ENCODE measurements at places on chromosomes 5 and 9. TPM values are rescaled to one million over a fixed set of nuclear protein-coding genes. Genes with fewer than 3 reads are reported as not detected.

DNA sequence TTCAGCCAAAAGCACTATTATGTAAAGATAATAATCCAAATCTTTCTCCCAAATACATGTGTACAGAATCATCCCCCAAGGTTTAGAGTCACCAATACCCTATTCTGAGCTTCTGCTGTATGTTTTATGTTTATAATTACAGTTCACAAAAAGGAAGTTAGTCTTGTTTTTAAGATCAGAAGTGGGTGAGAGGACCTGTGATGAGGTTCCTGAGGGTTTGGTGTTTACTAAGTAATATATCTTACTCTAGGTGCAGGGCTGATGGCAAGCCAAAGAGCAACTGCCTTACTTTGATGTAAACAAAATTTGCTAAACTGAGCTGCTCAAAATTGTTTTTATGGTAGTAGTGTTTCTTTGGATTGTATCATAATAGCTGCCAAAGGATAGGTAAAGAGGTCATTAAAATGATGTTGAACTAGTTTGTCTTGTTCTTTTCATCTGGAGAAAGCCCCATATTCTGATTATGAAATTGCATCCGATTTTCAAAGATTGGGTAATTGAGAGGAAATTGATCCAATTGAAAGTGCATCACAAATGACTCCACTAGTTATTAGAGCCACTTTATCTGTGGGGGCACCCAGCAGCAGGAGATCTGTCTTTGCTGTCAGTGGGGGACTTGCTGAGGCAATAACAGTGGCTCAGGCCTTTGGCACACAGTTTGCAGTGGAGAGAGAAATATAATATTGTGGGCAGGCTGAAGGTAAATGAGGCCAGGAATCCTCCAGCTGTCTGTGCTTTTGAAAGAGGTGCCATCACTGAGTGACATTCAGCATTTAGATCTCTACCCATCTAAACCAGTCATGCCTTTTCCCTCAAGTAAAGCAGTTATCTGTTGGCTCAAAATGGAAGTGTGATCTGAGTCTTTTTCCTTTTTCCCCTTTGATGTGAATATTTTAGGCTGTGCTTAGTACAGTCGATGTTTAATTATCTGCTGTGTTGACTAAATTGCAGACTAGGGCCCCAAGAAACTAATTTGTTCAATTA lies 14.1 kb downstream of the TRIM32 start:
- peaks cover 35% of the 10 kb centered on the region for H3K36me3 ChIP-seq
- DNase-seq: no peak

DNA sequence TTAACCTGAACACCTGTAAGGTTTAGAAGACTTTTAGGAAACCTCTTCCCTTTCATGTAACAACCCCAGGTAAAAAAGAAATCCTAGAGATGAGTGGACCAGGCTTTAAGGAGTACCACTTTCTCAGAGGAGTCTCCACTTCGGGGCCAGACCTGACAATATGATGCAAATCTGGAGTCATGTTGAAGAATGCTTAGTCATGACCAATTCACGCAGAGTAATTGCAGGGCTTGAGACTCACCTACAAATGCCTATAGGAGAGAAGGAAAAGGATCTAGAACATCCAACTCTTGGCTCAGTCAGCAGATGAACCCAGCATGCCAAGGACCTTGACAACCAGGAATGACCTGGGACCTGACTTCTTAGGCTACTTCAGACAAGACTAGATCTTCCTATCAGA lies 235.4 kb downstream of the DOCK8 start:
- no peaks in the 10 kb centered on the region for H3K27me3 ChIP-seq
- H3K27ac ChIP-seq: peak overlapping the region; percentile 43
- no peak overlapping the region for H3K4me3 ChIP-seq
- no peak for DNase-seq
- peaks cover 17% of the 10 kb centered on the region for H3K36me3 ChIP-seq

GRCh38 chr5:15993334-15993733 lies 186.3 kb downstream of the MARCHF11 start:
- H3K27me3 ChIP-seq: no peaks in the 10 kb centered on the region
- H3K4me1 ChIP-seq: no peaks in the 10 kb centered on the region
- peaks cover 11% of the 10 kb centered on the region for H3K36me3 ChIP-seq
- H3K4me3 ChIP-seq: no peak overlapping the region
- no peak overlapping the region for H3K27ac ChIP-seq

DNA sequence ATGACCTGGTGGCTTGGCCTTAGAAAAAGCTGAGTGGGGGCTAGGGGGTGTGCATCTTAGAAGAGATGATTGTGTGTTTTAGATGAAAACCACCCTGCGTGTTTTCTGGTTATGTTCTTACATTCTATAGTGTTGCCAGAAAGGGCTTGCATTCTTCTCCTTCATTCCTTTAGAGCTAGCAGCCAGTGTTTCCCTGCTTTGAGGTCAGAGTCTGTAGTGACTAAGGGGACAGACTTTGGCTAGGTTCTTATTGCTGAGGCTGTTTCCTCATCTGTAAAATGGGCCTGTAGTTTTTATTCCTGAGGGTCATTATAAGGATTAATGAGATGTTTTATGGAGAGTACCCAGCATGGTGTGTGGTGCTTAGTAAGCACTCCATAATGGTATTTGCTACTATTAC lies 6.4 kb downstream of the MAST4 start:
- H3K36me3 ChIP-seq: no peaks in the 10 kb centered on the region
- H3K27ac ChIP-seq: no peak overlapping the region

DNA sequence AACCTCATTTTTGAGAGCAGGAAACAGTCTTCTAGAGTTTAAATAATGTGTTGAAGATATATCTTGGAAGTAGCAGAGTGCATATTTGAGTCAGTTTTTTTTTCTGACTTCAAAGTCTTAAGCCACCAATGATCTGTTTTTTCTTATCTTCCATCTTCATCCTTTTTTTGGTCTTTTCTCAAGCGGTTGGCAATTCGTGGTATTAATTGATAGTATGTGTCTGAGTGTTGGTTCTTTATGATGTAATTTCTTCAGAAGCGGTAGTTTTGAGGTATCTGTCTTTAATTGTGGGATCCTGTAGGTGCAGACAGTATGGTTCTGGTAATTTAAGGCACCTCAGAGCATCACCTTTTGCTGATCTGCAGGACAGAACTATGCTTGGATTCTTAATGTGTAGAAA lies 3.9 kb downstream of the CSNK1G3 start:
- H3K27ac ChIP-seq: peak overlapping the region; percentile 66
- no peak for DNase-seq
- peaks cover 84% of the 10 kb centered on the region for H3K4me1 ChIP-seq
- no peaks in the 10 kb centered on the region for H3K27me3 ChIP-seq
- peak overlapping the region; percentile 60 for H3K4me3 ChIP-seq
- peaks cover 9% of the 10 kb centered on the region for H3K36me3 ChIP-seq

- H3K4me3 ChIP-seq: no peak overlapping the region
- peaks cover 24% of the 10 kb centered on the region for H3K36me3 ChIP-seq
- H3K27ac ChIP-seq: peak overlapping the region; percentile 22
- no peaks in the 10 kb centered on the region for H3K27me3 ChIP-seq
- H3K4me1 ChIP-seq: peaks cover 61% of the 10 kb centered on the region
- DNase-seq: no peak
These were observed 165.3 kb downstream of the MAN2A1 start for GRCh38 chr5:109855056-109855455.

GRCh38 chr9:121216271-121216805 lies 14.7 kb upstream of the RAB14 start:
- no peaks in the 10 kb centered on the region for H3K27me3 ChIP-seq
- peaks cover 16% of the 10 kb centered on the region for H3K4me1 ChIP-seq
- no peak for DNase-seq
- H3K27ac ChIP-seq: peak overlapping the region; percentile 31

GRCh38 chr9:114694719-114695269 lies 12.8 kb upstream of the TEX48 start:
- peak overlapping the region; percentile 44 for H3K4me3 ChIP-seq
- peak overlapping the region; percentile 33 for H3K27ac ChIP-seq
- peak; percentile 56 for DNase-seq
- H3K27me3 ChIP-seq: no peaks in the 10 kb centered on the region
- H3K36me3 ChIP-seq: peaks cover 9% of the 10 kb centered on the region

DNA sequence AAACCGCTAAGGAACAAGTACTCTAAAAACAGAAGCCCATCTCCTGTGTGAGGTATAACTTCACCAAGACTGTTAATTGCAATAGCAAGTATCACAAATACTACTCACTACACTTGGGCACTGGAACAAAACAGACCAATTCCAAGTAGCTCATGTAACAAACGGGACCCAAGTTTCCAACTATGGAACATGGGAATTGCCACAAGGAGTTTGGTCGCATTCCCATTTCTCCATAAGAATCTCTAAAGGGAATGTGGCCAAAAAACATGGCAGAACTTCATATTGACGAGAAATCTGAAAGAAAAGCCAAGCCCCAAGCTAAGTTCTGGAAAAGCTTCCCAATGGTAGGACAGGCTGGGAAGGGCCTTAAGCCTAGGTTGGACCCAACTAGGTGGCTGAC lies 162.5 kb downstream of the MAPKAP1 start:
- no peaks in the 10 kb centered on the region for H3K27me3 ChIP-seq
- H3K27ac ChIP-seq: no peak overlapping the region
- no peak for DNase-seq
- H3K4me1 ChIP-seq: peaks cover 7% of the 10 kb centered on the region
- H3K36me3 ChIP-seq: peaks cover 2% of the 10 kb centered on the region

GRCh38 chr9:86670536-86670935 lies 276.8 kb downstream of the GAS1 start:
- no peaks in the 10 kb centered on the region for H3K27me3 ChIP-seq
- no peak overlapping the region for H3K4me3 ChIP-seq
- H3K27ac ChIP-seq: no peak overlapping the region
- H3K4me1 ChIP-seq: peaks cover 14% of the 10 kb centered on the region
- no peak for DNase-seq
- H3K36me3 ChIP-seq: peaks cover 3% of the 10 kb centered on the region

DNA sequence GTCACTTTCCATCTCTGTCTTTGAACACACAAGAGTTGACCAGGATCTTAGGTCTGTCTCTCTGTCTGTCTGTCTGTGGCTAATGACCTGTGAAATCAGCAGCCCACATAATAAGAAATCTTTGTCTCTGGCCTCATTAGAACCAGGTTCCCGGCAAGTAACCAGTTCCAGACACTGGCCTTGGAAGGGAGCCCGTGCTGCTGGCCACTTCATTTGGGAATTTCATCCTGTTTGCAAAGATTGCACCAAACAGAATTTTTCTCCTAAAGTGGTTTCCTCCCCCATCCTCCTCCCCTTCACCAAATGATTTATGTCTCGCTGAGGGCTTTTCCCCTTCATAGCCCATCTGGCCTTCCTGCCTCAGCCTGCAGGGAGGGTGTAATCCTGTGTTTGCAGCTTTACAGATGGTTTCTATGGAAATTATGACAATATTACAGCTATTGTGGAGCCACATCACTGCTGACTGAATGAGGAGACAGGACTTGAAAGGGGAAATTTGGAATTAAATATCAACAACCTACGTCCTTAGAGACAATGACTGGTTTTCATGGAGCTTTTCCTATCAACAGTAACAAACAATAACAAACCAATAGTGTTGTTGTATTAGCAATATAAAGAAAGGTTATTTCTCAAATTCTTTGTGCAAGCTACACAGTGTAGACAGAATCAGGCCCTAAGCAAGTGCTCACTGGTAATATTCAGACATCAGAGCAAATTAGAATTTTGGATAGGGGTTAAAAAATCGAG lies 25.7 kb downstream of the DPYSL3 start:
- DNase-seq: no peak
- H3K4me3 ChIP-seq: no peak overlapping the region
- peaks cover 8% of the 10 kb centered on the region for H3K27me3 ChIP-seq
- no peaks in the 10 kb centered on the region for H3K36me3 ChIP-seq
- no peak overlapping the region for H3K27ac ChIP-seq
- H3K4me1 ChIP-seq: no peaks in the 10 kb centered on the region

DNA sequence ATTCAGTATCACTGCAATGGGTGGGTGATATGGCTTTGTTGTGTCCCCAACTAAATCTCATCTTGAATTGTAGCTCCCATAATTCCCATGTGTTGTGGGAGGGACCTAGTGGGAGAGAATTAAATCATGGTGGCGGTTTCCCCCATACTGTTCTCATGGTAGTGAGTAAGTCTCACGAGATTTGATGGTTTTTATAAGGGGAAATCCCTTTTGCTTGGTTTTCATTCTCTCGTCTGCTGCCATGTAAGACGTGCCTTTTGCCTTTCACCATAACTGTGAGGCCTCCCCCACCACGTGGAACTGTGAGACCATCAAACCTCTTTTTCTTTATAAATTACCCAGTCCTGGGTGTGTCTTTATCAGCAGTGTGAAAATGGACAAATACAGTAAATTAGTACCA lies 9.5 kb upstream of the NANS start:
- peaks cover 49% of the 10 kb centered on the region for H3K4me1 ChIP-seq
- no peaks in the 10 kb centered on the region for H3K27me3 ChIP-seq
- no peak for DNase-seq

- H3K36me3 ChIP-seq: no peaks in the 10 kb centered on the region
- no peak for DNase-seq
- no peak overlapping the region for H3K27ac ChIP-seq
- H3K4me3 ChIP-seq: no peak overlapping the region
These were observed 40.5 kb downstream of the OLFM1 start for GRCh38 chr9:135127718-135128670.

- H3K4me3 ChIP-seq: no peak overlapping the region
- no peaks in the 10 kb centered on the region for H3K27me3 ChIP-seq
- H3K4me1 ChIP-seq: peaks cover 19% of the 10 kb centered on the region
- DNase-seq: no peak
- H3K36me3 ChIP-seq: peaks cover 23% of the 10 kb centered on the region
- H3K27ac ChIP-seq: peak overlapping the region; percentile 6
These were observed 58.2 kb downstream of the CCNH start for GRCh38 chr5:87354496-87354895.

DNA sequence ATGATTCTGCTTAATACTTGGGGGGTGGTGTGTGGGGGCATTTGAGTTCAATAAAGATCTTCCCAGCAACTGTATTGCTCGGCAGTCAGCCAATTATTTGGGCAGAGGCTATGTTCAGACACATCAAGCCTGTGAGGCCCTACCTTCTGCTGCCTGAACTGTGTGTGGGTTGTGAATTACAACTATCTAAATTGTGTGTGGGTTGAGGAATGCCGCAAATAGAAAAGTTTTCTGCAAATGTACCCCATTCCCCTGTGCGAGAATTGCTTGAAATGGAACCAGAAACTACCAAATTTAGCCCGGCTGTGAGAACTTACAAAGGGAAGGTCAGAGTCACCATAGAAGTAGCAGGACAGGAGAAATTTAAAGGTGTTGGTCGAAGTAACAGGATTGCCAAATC lies 360.0 kb upstream of the PIK3R1 start:
- no peaks in the 10 kb centered on the region for H3K27me3 ChIP-seq
- no peak overlapping the region for H3K4me3 ChIP-seq
- H3K27ac ChIP-seq: no peak overlapping the region
- DNase-seq: no peak

DNA sequence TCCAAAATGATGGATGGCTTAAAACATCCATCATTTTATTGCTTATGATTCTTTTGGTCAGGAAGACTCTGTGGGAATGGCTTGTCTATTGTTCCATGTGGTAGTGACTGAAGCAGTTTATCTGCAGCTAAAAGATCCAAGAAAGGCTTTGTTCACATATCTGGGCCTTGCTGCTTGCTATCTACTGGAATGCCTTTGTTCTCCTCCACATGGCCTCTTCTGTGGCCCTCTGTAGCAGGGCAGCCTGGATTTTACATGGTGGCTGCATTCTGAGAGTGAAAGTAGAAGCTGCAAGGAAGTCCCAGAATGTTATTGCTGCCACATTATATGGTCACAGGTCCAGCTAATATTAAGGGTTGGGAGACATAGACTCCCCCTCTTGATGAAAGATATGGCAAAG lies 35.1 kb downstream of the DMXL1 start:
- H3K4me3 ChIP-seq: no peak overlapping the region
- DNase-seq: no peak
- peaks cover 7% of the 10 kb centered on the region for H3K36me3 ChIP-seq

The ENTPD8 gene
- total RNA-seq: not detected

The SLC1A1 gene
- 0.23 TPM for total RNA-seq

The CRB2 gene
- not detected for total RNA-seq

The DOK3 gene
- total RNA-seq: 5.7 TPM

The CLPTM1L gene
- 78.6 TPM for total RNA-seq

The POLR3G gene
- 4.5 TPM for total RNA-seq

The CWC27 gene
- 39.1 TPM for total RNA-seq

The SPATA31C1 gene
- not detected for total RNA-seq

The IL31RA gene
- 3.6 TPM for total RNA-seq

The GLRA1 gene
- total RNA-seq: not detected

The TSSK1B gene
- total RNA-seq: not detected

Data from activated T-cell treated with anti-CD3 and anti-CD28 coated beads, Interleukin-2, amount 50 U/mL, for 72 hours (primary cell).